ENCODE measurements at places on chromosomes 1 and 21.

GRCh38 chr1:55259911-55260609 lies 44.9 kb upstream of the USP24 start:
- no peak for DNase-seq

DNA sequence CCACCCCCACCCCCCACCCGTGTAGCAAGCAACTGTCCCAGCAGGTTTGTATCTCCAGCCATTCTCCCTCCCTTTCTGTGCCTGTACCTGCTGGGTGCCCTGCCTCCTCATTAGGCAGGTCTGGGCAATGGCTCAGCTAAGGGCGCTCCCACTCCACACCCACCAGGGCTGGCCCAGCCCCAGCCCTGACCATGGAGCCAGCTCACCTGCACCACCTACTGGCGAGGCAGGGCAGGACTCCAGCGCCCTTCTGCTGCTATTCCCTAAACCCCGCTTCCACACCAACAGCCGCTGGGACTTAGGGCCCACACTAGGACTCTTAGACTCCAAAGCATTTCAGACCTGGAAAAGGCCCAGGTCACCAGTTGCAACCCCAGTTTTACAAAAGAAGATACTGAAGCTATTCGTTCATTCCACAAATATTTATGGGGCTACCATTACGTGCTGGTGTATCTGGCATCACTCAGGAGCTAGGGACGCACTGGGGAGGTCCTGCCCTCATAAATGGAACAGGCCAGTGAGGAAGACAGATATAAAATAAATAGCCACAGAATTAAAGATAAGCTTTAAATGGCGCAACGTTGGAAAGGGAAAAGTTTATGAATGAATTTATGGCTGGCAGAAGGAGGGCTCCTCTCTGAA lies 24.0 kb downstream of the PGLYRP3 start:
- no peak for DNase-seq

GRCh38 chr1:167496797-167497619 lies 21.3 kb downstream of the CD247 start:
- DNase-seq = no peak

DNA sequence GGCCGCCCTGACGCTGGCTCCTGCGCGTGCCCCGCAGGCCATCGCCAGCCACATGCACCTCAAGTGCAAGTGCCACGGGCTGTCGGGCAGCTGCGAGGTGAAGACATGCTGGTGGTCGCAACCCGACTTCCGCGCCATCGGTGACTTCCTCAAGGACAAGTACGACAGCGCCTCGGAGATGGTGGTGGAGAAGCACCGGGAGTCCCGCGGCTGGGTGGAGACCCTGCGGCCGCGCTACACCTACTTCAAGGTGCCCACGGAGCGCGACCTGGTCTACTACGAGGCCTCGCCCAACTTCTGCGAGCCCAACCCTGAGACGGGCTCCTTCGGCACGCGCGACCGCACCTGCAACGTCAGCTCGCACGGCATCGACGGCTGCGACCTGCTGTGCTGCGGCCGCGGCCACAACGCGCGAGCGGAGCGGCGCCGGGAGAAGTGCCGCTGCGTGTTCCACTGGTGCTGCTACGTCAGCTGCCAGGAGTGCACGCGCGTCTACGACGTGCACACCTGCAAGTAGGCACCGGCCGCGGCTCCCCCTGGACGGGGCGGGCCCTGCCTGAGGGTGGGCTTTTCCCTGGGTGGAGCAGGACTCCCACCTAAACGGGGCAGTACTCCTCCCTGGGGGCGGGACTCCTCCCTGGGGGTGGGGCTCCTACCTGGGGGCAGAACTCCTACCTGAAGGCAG lies 23.4 kb upstream of the ARF1 start:
- no peak for DNase-seq

DNA sequence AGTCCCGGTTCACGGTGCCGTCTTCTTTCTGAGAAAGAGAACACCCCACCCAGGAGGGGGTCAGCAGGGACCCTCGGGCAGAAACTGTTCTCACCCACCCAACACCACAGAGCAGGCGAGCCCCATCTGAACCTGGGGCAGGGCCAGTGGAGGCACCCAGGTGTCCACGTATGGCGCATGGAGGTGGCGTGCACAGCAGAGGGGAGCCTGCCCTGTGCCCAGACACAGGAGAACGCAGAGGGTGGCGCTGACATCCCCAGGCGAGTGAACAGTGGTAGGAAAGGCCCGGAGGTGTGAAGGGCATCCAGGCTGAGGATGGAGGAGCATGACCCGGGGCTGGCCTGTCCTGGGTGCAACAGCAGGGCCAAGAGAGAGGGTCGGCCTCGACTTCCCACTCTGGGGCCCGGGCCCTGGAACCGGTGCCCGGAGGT lies 91.1 kb downstream of the STUM start:
- no peak for DNase-seq

DNA sequence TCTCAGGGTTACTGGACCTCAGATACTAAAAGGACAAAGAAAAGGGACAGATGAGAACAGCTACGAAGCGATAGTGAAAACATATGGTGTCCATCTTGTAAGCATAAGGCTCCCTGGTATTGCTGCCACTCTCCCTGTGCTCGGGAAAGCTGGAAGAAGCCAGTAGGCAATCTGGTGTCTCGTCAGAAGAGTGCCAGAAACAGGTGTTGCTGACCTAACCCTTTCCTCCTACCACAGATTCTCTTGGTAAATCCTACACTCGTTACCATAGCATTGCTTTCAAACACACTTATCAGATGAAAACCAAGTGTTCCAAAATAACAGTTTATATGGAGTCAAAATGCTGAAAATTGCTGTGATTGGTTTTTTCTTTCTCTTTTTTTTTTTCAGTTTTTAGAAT lies 146.3 kb downstream of the NRIP1 start:
- DNase-seq = no peak

- peak; percentile 33 for DNase-seq
These were observed 20.8 kb upstream of the LAPTM5 start for GRCh38 chr1:30778154-30778978.

- DNase-seq = no peak
These were observed at the start of gene VCAM1 for GRCh38 chr1:100719490-100719889. Gene VCAM1, plus strand, starts transcription at chr1:100719742. Its CDS starts 119 bp downstream, at chr1:100719861.

DNA sequence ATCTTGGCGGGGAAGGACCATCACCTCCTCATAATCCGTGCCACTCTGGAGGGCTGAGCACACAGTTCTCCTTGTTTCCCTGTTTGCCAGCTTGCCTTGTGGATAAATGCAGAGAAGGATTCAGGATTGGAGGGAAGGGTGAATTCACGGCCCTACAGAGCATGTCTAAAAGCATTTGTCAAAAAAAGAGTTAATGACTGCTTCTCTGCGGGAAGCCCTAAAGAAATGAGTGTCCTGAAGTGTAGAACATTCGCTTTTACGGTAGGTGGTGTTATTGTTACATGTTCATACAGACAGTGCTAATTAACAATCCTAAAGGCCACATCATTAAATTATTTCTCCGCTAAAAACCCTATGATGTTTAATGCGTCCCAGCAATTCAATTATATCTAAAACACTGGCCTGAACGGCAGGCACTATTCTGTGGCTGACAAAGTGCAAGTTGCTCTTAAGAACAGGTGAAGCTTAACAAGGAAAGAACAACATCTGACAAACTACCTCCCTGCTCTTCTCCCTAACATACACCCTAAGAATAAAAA lies 112.3 kb upstream of the NFIA start:
- peak; percentile 63 for DNase-seq

DNA sequence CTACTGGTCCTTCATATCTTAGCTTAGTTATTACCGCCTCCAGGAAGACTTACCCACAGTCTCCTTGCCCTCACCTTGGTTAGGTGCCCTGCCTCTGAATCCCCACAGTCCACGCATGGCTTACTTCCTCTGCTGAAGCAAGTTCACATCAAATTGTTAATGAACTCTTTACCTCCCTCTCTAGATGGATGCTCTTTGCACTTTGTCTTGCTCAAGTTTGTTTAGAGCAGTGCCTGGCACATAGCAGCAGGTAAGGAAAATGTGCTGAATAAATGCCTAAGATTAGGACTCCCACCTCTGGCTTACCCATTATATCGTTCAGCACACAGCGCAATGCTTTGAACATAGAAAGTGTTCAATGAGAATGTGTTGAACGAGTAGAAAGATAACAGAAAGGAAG lies 90.5 kb downstream of the BEND5 start:
- DNase-seq = no peak

DNA sequence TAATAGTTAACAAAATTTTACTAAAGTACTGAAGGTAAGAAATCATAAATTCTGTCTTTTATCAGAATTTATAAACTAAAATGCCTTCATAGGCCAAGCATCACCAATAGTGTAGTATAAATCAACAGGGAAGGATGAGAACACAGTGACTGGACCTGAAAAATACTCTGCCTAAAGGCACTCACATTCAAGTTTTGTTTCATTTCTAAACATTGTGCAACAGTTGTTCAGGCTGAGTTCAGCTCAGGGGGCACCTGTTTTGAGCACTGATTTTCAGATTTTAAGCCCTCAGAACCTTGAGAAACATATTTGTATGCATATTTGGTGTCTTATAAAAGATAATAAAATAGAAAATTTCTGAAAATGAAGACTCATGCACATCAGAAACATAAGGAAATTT lies 12.4 kb downstream of the ACBD6 start:
- DNase-seq = no peak

GRCh38 chr1:185338719-185339622 lies 21.9 kb upstream of the IVNS1ABP start:
- DNase-seq = no peak

DNA sequence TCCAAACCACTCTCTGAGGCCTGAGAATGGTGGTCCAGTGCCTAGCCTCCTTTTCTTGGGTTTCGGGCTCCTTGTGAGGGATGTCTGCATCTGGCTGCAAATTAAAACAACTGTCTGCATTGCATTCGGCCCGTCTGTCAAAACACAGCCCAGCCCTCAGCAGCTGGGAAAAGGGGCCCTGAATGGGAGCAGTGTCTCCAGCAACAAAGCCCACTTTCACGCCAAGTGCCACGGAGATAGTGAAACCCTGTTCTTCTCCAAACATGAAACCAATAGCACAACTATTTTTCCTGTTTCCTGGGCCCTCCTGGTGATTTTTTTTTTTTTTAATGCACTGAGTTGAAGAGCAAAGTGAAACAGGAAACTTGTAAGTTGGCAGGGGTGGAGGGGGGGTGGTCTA lies 138.4 kb downstream of the PLXNA2 start:
- DNase-seq = no peak

DNA sequence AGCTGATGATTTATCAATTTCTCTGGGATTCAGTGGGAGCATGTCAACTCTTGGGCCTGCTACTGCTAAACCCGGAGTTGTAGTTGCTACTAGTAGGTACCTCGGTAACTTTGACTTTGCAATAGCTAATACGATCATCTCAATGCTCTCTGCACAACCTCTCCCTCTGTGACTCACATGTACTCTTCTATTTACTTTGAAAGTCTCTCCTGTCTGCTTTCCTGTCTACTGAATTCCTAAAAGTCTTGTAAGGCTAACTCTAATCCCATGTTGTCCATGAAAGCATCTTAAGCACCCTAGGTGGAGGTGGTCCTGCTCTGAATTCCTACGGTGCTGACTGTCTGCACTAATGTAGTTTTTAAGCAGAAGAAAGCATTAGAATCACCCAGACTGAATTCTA lies 29.3 kb downstream of the SLC9C2 start:
- DNase-seq = no peak

- no peak for DNase-seq
These were observed 202.5 kb upstream of the RAB4A start for GRCh38 chr1:229068270-229068987.

- DNase-seq = peak; percentile 25
These were observed 32.6 kb upstream of the CCDC190 start for GRCh38 chr1:162893612-162893908.

DNA sequence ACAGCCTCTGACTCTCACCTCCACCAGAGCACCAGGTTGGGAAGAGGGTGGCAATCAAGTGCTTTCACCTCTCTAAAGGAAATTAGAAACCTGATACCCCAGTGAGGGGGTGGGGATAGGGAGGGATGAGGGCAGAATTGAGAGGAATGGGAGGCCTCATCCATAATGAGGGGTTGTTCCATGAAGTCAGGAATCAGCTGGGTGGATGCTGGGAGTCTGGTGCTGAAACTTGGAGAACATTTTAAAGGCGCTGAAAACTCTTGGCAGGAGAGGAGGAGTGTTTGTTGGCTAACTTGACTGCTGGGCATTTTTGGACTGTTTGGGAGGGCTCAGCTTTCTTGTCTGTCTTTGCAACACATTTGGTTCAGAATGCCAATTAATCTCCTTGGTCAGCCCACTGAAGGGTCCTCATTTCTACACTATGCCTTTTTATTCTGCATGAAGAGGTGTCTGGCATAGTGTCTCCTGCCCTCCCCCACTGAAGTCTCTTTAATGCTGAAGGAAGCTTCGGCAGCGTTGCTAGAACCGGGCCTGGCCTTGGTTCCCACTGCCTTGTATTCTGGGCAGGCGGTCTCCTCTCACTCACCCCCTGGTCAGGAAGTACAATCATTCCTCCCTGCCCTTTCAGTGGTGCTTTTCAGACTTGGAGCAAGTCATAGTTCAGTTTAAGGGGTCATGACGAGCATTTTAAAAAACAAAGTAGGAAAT lies 2.2 kb downstream of the PHGDH start:
- DNase-seq = peak; percentile 46

Measured in NCI-H2081 (cell line).